ENCODE measurements at places on chromosomes 12 and 14.

- no peak for DNase-seq
Observed at GRCh38 chr12:64304571-64304970, 82.5 kb upstream of the KICS2 start.

- peak; percentile 14 for DNase-seq
Observed at GRCh38 chr12:29309320-29309902, 71.6 kb downstream of the ERGIC2 start.

GRCh38 chr14:51129130-51129529 lies 34.2 kb upstream of the TRIM9 start:
- no peak for DNase-seq

DNA sequence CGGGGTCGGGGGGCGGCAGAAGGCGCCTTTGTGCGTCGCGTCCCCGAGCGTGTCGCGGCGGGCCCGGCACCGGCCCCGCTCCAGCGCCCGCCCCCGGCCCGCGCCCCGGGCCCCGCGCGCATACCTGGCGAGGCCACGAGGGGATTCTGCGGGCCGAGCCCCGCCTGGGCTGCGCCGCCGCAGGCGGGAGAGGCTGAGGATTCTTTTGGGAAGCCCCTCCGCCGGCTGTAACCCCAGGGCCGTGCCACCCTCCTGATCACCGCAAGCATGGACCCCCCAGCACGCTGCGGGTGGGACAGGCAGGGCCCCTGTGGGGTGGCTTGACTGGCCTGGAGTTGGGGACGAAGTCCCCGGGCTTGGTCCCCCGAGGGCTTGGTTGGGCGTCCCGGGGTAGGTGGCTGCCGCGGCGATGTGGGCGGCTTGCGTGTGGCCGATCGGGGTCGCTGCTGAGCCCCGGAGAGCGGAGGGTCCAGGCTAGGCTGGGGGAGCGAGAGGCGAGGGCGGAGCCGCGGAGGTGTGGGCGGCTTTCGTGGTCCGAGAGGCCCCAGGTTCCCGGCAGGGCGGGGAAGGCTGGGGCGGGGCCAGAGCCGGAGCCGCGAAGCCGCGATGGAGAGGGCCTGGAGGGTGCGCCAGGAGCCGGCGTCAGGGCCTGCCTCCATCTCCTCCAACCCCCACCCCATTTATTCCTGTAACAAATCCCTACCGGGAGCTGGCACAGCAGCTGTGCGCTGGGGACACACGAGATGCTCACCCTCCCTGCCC lies 28.4 kb upstream of the GPR132 start:
- no peak for DNase-seq

All from hippocampal formation (tissue), 2 donors.